ENCODE measurements at places on chromosomes 2 and 18. TPM values are rescaled to one million over a fixed set of nuclear protein-coding genes. Genes with fewer than 3 reads are reported as not detected.

GRCh38 chr2:146108993-146109392 lies 1589.1 kb upstream of the ZEB2 start:
- DNase-seq = no peak

DNA sequence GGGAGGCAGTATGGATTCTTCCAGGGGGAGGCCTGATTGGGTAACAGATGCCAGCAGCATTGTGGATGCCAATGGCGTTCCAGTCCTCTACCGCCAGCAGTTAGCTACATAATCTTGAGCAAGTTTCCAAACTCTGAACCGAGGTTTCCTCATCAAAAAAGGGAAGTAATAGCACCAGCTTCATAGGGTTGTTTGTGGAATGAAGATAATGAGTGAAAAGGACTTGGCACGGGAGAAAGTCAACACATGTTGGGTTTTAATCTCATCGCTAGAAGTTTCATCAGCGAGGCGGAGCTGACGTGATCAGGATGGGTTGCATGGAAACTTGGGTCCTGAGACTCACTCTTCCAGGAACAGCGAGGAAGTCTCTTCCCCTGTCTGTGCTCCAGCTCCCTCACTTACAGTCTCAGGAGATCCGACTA lies 266.7 kb downstream of the SH3BP4 start:
- no peak for DNase-seq

DNA sequence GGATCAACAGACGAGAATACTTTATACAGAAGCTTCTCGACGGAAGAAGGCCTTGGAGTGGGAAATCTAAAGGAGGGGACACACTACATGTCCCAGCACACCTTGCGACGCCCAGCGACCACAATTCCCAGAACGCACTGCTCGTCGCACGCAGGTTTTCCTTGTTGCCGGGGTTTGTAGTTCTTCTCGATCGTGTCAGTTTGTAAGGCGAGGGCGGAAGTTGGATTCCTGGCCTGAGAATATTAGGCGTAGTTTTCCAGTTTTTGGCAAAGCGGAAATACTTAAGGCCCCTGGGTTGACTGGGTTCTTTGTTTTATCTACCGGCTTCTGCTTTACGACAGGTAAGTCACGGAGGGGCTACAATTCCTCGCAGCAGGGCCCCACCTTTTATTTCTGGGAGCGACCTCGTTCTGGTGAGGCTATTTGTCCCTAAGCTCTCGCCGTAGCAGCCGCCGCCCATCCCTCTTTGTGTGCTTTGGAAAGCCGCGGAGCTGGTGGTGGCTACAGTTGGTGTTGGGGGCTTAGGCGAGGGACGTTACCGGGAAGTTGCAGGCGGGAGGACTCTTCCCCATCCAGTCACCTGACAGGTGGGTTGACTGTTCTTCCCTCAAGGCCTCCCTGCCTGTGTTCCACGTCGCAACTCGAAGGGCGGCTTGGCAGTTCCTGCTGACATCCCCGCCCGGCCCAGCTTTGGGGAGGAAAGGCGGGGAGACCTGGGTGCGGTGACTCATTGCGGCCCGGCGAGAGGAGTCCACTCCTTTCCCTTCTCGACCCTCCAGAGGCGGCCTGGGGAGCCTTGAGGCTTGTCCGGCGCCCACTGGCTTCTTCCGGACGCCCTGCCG lies at the start of gene DYNC1I2:
Gene DYNC1I2, plus strand, starts transcription at position 183 of the 842 bp plus-strand sequence. CDS start 2,687 bp downstream, outside the sequence.
- peak; percentile 79 for DNase-seq

DNA sequence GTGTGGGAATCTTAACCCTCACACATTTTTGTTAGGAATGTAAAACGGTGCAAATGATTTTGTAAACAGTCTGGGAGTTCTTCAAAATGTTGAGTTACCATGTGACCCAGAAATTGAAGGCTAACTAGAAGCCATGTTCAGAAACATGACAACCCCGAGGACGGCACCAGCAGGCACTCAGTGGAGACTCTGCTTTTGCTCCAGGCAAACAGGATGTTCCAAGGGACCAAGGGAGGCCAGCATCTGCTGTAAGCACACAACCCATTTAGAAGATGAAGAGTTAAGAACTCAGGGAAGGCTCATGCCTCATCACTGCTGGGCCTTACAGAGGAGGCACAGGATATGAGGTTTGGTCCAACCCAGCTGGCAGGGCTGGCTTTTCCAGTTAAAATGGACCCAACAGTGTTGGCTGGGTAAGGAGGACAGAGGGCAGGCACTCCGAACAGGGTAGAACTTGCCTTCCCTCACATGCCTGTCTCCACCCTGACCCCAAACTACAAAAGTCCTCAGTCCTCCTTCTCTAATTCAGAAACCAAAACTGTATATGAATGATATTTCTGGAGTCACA lies 23.6 kb downstream of the PARD6G start:
- no peak for DNase-seq

SPATA3 gene
- total RNA-seq = 0.29 TPM

TEX44 gene
- not detected for total RNA-seq
